ENCODE measurements at places on chromosomes 3 and 15.

- DNase-seq: no peak
These were observed 7.5 kb downstream of the RFX7 start for GRCh38 chr15:56236197-56236596.

DNA sequence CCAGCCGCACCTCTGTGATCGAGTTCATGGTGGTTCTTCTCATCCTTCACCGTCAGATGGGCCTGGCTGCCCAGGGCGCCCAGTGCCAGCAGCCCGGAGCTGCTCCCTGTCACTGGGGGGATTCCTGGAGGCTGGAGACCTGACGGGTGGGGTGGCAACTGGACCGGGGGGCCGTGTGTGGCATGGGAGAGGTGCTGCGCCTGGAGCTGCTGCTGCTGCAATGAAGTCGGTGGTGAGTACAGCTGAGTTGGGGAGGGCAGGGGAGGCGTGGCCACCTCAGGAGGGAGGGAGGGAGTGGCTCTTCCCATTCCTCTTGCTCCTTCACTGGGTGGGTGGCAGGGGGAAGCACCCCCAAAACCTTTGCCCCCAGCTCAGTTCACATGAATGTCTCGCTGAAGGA lies 31.7 kb downstream of the TLE3 start:
- no peak for DNase-seq

- DNase-seq: no peak
These were observed 384.1 kb downstream of the FHIT start for GRCh38 chr3:60867200-60867599.

GRCh38 chr3:98326945-98327344 lies 26.7 kb upstream of the OR5K4 start:
- no peak for DNase-seq

DNA sequence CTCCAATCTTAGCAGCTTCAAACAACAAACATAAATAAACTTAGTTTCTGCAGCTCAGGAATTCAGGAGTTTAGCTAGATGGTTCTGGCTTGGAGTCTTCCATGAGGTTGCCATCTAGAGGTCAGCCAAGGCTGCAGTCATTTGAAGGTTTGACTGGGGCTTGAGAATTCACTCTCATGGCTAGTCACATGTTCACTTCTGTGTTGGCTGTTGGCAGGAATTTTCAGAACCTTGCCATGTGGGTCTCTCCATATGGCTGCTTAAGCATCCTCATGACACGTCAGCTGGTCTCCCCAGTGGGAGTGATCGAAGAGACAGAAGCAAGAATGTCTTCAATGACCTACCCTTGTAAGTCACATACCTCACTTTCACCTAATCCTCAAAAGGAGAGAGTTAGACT lies 269.2 kb upstream of the CNTN3 start:
- no peak for DNase-seq
